ENCODE measurements at places on chromosomes 5 and 9.
A peak's percentile ranks its signal among the peaks of the same experiment; 100 is the strongest.

DNA sequence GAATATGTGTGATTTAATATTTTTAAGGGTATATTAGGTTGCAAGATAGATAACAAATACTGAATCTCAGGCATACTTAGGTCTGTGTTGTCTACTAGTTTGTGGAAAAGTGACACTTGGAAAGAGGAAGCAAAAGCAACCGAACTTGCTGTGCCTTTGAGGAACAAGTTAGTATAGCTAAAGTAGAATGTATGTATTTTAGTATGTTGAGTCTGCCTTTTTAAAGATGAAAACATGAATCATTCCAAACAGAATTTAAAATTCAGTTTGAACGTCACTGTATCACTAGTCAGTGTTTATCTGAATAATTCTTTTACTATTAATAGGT, 12.9 kb downstream of the TLE4 start:
- no peak for DNase-seq

- no peak for DNase-seq
These were observed 575.2 kb upstream of the ZNF462 start for GRCh38 chr9:106287731-106288130.

- DNase-seq = no peak
These were observed 102.3 kb upstream of the IL6ST start for GRCh38 chr5:56097055-56097454.

GRCh38 chr9:101465326-101465915, 29.8 kb upstream of the ALDOB start:
- DNase-seq = peak; percentile 95

DNA sequence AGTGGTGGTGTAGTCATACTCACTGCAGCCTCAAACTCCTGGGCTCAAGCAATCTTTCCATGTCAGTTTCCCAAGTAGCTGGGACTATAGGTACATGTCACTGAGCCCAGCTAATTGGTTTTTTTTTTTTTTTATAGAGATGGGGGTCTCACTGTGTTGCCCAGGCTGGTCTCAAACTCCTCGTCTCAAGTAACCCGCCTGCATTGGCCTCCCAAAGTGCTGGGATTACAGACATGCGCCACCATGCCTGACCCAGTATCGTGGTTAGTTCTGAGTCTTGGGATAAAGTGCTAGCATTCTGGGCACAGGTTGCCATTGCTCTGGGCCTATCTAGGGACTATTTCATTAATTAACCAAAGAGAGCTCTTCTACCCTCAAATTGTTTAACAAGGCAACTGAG, 108.3 kb downstream of the PLPP1 start:
- DNase-seq = no peak
